Activated naive CD8-positive, alpha-beta T cell treated with anti-CD3 and anti-CD28 coated beads, Interleukin-2, amount 10 ng/mL, durations not matched to agents 7 days and 5 days (primary cell): ENCODE measurements at places on chromosomes 3 and 15. TPM values are rescaled to one million over a fixed set of nuclear protein-coding genes. Genes with fewer than 3 reads are reported as not detected.

Gene ITGA11
- total RNA-seq = 0.61 TPM

- no peaks in the 10 kb centered on the region for H3K4me1 ChIP-seq
- H3K36me3 ChIP-seq = peaks cover 2% of the 10 kb centered on the region
- H3K27ac ChIP-seq = no peak overlapping the region
- H3K4me3 ChIP-seq = no peak overlapping the region
- no peaks in the 10 kb centered on the region for H3K27me3 ChIP-seq
Observed at GRCh38 chr3:18872466-18872865, 275.8 kb upstream of the KCNH8 start.

DNA sequence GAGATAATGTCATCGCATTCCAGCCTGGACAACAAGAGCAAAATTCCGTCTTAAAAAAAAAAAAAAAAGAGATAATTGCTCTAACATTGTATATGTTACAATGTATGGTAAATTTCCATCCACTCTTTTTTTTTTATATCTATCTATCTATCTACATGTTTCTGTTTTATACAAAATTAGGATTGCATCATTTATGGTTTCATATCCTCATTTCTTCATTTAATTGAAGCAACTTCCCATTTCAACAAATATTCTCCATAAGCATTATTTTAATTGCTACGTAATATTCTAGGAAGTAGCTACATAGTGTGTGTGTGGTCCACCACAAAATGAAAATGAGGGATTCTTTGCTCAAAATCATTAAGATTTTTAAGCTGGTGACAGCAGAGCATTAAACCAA, 18.4 kb downstream of the RBP1 start:
- H3K4me1 ChIP-seq = no peaks in the 10 kb centered on the region
- H3K36me3 ChIP-seq = no peaks in the 10 kb centered on the region
- no peak overlapping the region for H3K27ac ChIP-seq
- peaks cover 2% of the 10 kb centered on the region for H3K27me3 ChIP-seq
- DNase-seq = no peak
- no peak overlapping the region for H3K4me3 ChIP-seq

- no peak overlapping the region for H3K4me3 ChIP-seq
- DNase-seq = no peak
- peaks cover 44% of the 10 kb centered on the region for H3K4me1 ChIP-seq
- peaks cover 28% of the 10 kb centered on the region for H3K36me3 ChIP-seq
- no peak overlapping the region for H3K27ac ChIP-seq
- no peaks in the 10 kb centered on the region for H3K27me3 ChIP-seq
Observed at GRCh38 chr3:190620886-190621608, 107.2 kb downstream of the IL1RAP start.

Gene FSTL1
- 0.31 TPM for total RNA-seq

- DNase-seq = no peak
- H3K36me3 ChIP-seq = peaks cover 1% of the 10 kb centered on the region
- no peak overlapping the region for H3K4me3 ChIP-seq
- no peaks in the 10 kb centered on the region for H3K27me3 ChIP-seq
- no peak overlapping the region for H3K27ac ChIP-seq
- no peaks in the 10 kb centered on the region for H3K4me1 ChIP-seq
Observed at GRCh38 chr15:90893175-90894090, 9.1 kb downstream of the FES start.

- H3K4me3 ChIP-seq = no peak overlapping the region
- H3K4me1 ChIP-seq = no peaks in the 10 kb centered on the region
- DNase-seq = no peak
- peaks cover 10% of the 10 kb centered on the region for H3K27me3 ChIP-seq
Observed at GRCh38 chr3:157059661-157060060, 100.3 kb downstream of the CCNL1 start.

Gene AHSG
- not detected for total RNA-seq

GRCh38 chr3:135929670-135930069, 35.9 kb upstream of the PPP2R3A start:
- no peaks in the 10 kb centered on the region for H3K4me1 ChIP-seq
- no peaks in the 10 kb centered on the region for H3K36me3 ChIP-seq
- peaks cover 7% of the 10 kb centered on the region for H3K27me3 ChIP-seq
- H3K27ac ChIP-seq = no peak overlapping the region
- no peak for DNase-seq
- no peak overlapping the region for H3K4me3 ChIP-seq

DNA sequence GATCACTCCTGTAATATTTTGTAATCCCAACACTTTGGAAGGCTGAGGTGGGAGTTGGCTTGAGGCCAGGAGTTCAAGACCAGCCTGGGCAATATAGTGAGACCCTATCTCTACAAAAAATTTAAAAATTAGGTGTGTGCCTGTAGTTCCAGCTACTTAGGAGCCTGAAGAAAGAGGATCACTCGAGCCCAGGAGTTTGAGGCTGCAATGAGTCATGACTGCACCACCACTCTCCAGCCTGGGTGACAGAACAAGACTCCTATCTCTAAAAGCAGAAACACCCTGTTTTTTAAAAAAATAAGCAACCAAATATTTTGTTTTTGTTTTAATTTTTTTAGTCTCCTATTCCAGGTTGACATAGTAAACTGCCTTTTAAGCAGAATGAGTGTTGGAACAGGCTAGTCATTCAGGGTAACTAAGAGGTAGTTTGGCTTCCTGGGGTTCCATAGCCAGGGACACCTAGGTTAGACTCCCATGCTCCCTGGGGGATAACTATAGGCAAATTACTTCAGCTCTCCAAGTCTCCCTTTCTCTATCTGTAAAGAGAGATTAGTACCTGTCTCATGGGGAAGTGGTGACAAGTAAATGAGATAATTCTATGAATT, 114.6 kb upstream of the C15orf61 start:
- DNase-seq = no peak
- no peaks in the 10 kb centered on the region for H3K27me3 ChIP-seq
- no peak overlapping the region for H3K4me3 ChIP-seq
- H3K27ac ChIP-seq = no peak overlapping the region
- H3K4me1 ChIP-seq = peaks cover 6% of the 10 kb centered on the region

Gene ADGRG7
- not detected for total RNA-seq

DNA sequence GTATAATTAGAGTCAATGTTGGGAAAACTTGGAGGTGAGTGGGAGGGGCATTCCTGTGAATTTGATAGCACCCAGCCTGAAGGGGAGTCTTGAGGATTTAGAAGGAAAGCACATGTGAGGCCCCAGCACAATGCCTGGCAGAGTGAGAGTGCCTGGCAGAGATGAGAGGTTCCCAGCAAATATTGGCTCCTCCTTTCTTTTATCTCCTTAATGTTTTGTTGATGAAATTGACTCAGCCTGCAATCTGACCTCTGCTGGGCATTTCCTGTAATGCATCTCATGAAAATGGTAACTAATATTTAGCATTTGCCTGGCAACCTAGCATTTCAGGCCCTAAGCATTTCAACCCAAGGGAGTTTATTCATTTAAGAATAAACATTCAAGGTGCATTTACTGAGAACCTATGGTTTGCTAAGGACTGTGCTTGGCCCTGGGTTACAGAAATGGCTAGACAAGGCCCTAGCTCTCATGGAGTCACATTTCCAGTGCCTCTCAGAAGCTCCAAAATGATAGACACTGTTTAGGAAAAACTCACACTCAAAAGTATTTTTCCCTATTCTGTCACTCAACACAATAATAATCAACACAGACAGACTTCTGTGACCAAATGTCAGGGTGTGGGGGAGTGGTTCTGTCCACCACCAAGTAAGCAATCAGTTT, 19.0 kb downstream of the PDHB start:
- H3K27ac ChIP-seq = no peak overlapping the region
- H3K36me3 ChIP-seq = peaks cover 6% of the 10 kb centered on the region
- no peaks in the 10 kb centered on the region for H3K27me3 ChIP-seq
- H3K4me3 ChIP-seq = no peak overlapping the region
- DNase-seq = no peak
- peaks cover 6% of the 10 kb centered on the region for H3K4me1 ChIP-seq

- H3K36me3 ChIP-seq = no peaks in the 10 kb centered on the region
- no peaks in the 10 kb centered on the region for H3K27me3 ChIP-seq
- DNase-seq = no peak
- H3K4me3 ChIP-seq = no peak overlapping the region
- H3K27ac ChIP-seq = no peak overlapping the region
Observed at GRCh38 chr15:90860450-90860849, 7.9 kb upstream of the FURIN start.

DNA sequence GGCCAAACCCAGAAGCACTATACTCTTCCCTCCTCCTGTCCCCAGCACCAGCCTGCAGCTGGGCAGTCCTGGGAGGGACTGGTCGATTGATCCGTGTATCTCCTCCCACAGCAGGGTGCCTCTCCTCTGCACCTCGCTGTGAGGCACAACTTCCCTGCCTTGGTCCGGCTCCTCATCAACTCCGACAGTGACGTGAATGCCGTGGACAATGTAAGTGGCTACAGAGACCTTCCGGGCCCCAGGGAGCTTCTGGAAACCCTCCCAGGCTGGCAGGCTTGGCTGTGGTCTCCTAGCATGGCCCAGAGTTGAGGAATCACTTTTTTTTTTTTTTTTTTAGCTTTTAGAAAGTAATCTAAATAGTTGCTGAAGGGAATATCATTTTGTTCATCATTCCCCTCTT, 30.7 kb downstream of the ANKDD1A start:
- DNase-seq = no peak
- peaks cover 4% of the 10 kb centered on the region for H3K4me1 ChIP-seq
- H3K4me3 ChIP-seq = no peak overlapping the region

GRCh38 chr3:170632780-170633179, 46.9 kb upstream of the SLC7A14 start:
- peaks cover 15% of the 10 kb centered on the region for H3K27me3 ChIP-seq
- DNase-seq = no peak
- H3K4me1 ChIP-seq = no peaks in the 10 kb centered on the region

Gene ERC2
- not detected for total RNA-seq

- H3K4me3 ChIP-seq = no peak overlapping the region
- no peaks in the 10 kb centered on the region for H3K27me3 ChIP-seq
- H3K36me3 ChIP-seq = no peaks in the 10 kb centered on the region
- no peak overlapping the region for H3K27ac ChIP-seq
- no peak for DNase-seq
Observed at GRCh38 chr3:114823061-114823460, 324.0 kb downstream of the ZBTB20 start.

DNA sequence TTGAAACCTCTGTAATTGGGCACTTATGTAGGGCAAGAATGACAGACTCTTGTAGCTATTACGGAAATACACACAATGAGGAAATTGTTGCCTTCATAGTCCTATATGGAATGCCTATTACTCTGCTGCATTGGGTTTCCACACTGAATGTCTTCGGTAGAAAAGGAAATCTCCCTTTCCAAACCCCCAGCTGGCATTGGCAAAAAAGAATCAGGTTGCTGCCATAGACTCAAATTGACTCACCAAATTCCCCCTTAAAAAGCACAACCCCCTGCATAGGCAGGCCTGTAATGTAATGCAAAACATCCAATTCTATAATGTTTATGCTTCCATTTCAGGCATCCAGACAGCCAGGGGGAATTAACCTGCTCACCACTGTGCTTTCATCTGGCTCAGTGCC, 44.8 kb upstream of the NTRK3 start:
- no peak overlapping the region for H3K4me3 ChIP-seq
- no peaks in the 10 kb centered on the region for H3K4me1 ChIP-seq
- H3K27me3 ChIP-seq = peaks cover 7% of the 10 kb centered on the region

- H3K4me3 ChIP-seq = no peak overlapping the region
- DNase-seq = no peak
- no peak overlapping the region for H3K27ac ChIP-seq
Observed at GRCh38 chr3:5754602-5755001, 567.1 kb downstream of the EDEM1 start.

- H3K36me3 ChIP-seq = peaks cover 12% of the 10 kb centered on the region
- H3K4me3 ChIP-seq = no peak overlapping the region
- no peaks in the 10 kb centered on the region for H3K27me3 ChIP-seq
Observed at GRCh38 chr3:101865751-101866509, 16.6 kb downstream of the NFKBIZ start.

DNA sequence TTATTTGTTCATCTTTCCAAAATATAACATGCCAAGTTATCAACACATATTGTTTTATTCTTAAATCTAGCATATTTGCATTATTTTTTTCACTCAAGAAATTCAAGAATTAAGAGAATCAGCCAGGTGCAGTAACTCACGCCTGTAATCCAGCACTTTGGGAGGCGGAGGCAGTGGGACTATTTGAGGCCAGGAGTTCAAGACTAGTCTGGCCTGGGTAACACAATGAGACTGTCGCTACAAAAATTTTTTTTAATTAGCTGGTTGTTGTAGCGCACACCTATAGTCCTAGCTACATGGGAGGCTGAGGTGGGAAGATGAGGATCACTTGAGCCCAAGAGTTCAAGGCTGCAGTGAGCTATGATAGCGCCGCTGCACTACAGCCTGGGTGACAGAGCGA, 10.5 kb downstream of the DCUN1D1 start:
- peaks cover 30% of the 10 kb centered on the region for H3K36me3 ChIP-seq
- H3K27ac ChIP-seq = no peak overlapping the region
- H3K4me1 ChIP-seq = peaks cover 48% of the 10 kb centered on the region
- no peaks in the 10 kb centered on the region for H3K27me3 ChIP-seq
- DNase-seq = no peak
- H3K4me3 ChIP-seq = no peak overlapping the region

Gene MINAR1
- total RNA-seq = 0.44 TPM

DNA sequence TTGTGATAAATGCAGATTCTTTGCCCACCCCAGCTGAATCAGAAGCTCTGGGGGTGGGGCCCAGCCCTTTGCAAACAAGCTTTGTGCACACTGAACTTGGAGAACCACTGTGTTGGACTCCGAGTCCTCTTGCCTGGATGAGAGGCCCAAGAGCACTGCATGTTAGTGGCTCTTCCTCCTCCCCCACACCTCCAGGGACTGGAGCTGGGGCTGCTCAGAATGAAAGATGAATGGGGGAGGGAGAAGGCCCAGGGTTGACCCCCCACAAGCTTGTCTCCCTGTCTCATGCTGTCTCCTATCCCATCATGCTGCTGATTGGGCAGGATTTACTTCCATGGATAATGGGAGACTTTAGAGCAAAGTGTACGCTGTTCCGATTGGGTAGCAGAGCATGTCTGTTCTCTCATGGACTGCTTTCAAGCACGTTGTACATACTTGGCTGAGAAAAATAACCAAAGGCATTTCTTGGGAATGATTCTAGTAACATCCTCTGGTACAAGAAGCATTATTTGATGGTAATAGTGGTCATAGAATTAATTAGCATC, 99.6 kb downstream of the PGPEP1L start:
- DNase-seq = no peak
- H3K4me3 ChIP-seq = no peak overlapping the region
- H3K27ac ChIP-seq = no peak overlapping the region
- H3K27me3 ChIP-seq = no peaks in the 10 kb centered on the region
